ENCODE measurements at places on chromosomes 1 and 21. TPM values are rescaled to one million over a fixed set of nuclear protein-coding genes. Genes with fewer than 3 reads are reported as not detected.

- H3K36me3 ChIP-seq: no peaks in the 10 kb centered on the region
- no peak overlapping the region for H3K27ac ChIP-seq
- DNase-seq: no peak
- no peaks in the 10 kb centered on the region for H3K4me1 ChIP-seq
- H3K27me3 ChIP-seq: no peaks in the 10 kb centered on the region
Measured at GRCh38 chr1:98184856-98185255, 264.0 kb upstream of the DPYD start.

GRCh38 chr1:202587859-202588485, 122.3 kb downstream of the SYT2 start:
- H3K27ac ChIP-seq: no peak overlapping the region
- no peaks in the 10 kb centered on the region for H3K36me3 ChIP-seq
- DNase-seq: no peak
- no peak overlapping the region for H3K4me3 ChIP-seq
- no peaks in the 10 kb centered on the region for H3K4me1 ChIP-seq

DNA sequence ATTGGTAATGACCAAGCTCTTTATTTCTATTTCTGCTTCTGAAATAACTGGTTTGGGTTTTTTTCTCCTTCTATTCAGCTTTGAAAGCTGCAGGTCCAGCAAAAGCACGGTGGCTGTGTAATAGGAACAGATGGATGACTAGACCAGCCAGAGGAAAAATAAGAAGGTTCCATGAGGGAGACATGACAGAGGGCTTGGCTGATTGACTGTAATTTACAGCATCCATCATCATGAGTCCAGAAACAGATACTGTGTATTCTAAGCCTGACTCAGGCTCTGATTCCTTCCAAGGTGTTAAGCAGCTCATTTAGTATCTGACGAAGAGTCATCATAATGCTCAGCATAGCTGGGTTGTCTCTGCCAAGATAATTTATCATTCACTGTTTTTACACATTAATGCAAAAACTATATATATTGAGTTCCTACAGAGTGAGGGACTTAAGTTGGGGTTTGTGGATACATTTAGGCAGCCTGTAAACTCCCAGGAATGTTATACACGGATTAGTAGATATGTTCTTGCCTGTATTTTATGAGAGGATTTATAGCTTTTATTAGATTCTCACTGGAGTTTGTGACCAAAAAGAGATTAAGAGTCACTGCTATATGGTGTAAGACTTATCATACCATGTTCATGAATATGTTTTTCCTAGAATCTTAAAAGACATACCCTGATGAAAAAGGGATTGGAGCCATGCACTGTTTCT, 72.6 kb downstream of the SGIP1 start:
- H3K27ac ChIP-seq: no peak overlapping the region
- H3K4me1 ChIP-seq: no peaks in the 10 kb centered on the region
- no peak for DNase-seq
- H3K27me3 ChIP-seq: peaks cover 8% of the 10 kb centered on the region
- H3K4me3 ChIP-seq: no peak overlapping the region

- no peaks in the 10 kb centered on the region for H3K27me3 ChIP-seq
- H3K4me1 ChIP-seq: peaks cover 23% of the 10 kb centered on the region
- H3K4me3 ChIP-seq: no peak overlapping the region
- peak overlapping the region; percentile 74 for H3K27ac ChIP-seq
Measured at GRCh38 chr1:206496131-206496793, 11.1 kb upstream of the RASSF5 start.

GRCh38 chr1:18934205-18935000, 22.1 kb downstream of the IFFO2 start:
- no peaks in the 10 kb centered on the region for H3K36me3 ChIP-seq
- peak overlapping the region; percentile 70 for H3K27ac ChIP-seq
- H3K4me1 ChIP-seq: peaks cover 57% of the 10 kb centered on the region
- H3K27me3 ChIP-seq: no peaks in the 10 kb centered on the region
- DNase-seq: no peak

DNA sequence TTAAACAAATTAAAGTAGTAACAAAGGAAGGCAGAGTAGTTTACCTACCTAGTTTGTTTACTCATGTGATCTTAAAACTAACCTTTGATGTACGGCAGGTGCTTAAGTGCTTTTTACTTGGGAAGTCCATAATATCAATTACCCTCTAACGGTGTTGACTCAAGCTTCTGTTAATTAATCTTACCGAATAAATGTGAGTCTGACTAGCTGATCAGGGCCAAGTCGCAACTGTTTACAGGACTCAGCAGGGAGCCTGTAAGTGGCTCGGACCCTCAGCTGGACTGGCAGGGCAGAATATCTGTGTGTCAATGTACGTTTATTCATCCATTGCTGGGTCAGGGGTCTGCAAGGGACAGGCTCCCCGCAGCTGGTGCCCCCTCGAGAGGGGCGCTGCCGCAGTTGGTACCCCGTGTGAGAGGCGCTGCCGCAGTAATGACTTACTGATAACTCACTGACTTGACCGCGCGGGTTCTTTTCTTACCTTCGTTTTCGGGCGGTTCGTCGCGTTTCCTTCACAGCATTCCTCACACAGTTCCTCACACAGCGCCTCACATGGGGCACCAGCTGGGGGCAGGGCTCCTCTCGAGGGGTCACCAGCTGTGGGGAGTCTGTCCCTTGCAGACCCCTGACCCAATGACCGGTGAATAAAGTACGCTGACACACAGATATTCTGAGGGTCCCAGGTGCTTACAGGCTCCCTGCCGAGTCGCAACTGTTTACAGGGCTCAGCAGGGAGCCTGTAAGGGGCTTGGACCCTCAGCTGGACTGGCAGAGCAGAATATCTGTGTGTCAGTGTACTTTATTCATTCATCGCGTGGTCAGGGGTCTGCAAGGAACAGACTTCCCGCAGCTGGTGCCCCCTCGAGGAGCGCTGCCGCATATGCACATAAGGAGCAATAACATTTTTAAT, 3.0 kb downstream of the FMO1 start:
- peak overlapping the region; percentile 80 for H3K4me3 ChIP-seq
- peaks cover 57% of the 10 kb centered on the region for H3K27me3 ChIP-seq
- H3K4me1 ChIP-seq: peaks cover 8% of the 10 kb centered on the region

- no peak overlapping the region for H3K27ac ChIP-seq
- no peak for DNase-seq
- peaks cover 8% of the 10 kb centered on the region for H3K4me1 ChIP-seq
- H3K4me3 ChIP-seq: no peak overlapping the region
- no peaks in the 10 kb centered on the region for H3K36me3 ChIP-seq
Measured at GRCh38 chr1:182175361-182175931, 113.9 kb upstream of the ZNF648 start.

GRCh38 chr21:43369124-43369523, 57.8 kb downstream of the SIK1 start:
- no peaks in the 10 kb centered on the region for H3K27me3 ChIP-seq
- H3K4me1 ChIP-seq: no peaks in the 10 kb centered on the region
- no peak overlapping the region for H3K4me3 ChIP-seq
- no peak overlapping the region for H3K27ac ChIP-seq
- no peak for DNase-seq

FMN2 gene
- not detected for total RNA-seq

DNA sequence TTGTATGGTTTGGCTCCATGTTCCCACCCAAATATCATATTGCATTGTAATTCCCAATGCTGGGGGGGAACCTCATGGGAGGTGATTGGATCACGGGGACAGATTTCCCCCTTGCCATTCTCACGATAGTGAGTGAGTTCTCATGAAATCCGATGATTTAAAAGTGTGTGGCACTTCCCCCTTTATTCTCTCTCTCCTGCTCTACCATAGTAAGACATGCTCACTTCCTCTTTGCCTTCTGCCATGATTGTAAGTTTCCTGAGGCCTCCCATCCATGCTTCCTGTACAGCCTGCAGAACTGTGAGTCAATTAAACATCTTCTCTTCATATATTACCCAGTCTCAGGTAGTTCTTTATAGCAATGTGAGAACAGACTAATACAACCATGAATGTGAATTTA, 211.6 kb upstream of the NR5A2 start:
- H3K27ac ChIP-seq: no peak overlapping the region
- H3K36me3 ChIP-seq: no peaks in the 10 kb centered on the region
- no peak for DNase-seq

DNA sequence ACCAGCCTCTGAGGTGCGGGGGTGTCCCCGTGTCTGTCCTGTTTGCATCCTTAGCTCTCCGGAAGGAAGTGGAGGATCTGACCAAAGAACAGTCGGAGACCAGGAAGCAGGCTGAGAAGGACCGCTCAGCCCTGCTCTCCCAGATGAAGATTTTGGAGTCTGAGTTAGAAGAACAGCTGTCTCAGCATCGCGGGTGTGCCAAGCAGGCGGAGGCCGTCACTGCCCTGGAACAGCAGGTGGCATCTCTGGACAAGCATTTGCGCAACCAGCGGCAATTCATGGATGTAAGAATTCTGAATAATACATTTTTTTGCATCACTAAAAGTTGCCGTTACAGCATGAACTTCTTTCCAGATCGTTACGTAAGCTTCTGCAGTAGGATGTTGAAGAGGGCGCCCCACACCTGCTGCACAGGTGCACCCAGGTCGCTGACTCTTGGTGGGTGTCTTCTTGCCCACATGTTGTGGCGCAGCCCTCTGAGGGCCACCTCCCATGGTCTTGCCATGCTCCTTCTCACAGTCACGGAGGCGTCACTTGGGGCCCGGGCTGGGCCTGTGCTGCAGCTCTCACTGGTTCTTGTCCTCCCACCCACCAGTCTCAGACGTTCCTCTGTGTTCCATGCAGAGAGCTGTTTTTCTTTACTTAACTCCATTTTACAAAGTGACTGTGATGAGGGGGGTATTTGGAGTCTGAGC, 61.3 kb upstream of the DIP2A start:
- H3K4me3 ChIP-seq: no peak overlapping the region
- DNase-seq: no peak
- no peaks in the 10 kb centered on the region for H3K27me3 ChIP-seq

HTR6 gene
- not detected for total RNA-seq

MROH9 gene
- total RNA-seq: not detected

DNA sequence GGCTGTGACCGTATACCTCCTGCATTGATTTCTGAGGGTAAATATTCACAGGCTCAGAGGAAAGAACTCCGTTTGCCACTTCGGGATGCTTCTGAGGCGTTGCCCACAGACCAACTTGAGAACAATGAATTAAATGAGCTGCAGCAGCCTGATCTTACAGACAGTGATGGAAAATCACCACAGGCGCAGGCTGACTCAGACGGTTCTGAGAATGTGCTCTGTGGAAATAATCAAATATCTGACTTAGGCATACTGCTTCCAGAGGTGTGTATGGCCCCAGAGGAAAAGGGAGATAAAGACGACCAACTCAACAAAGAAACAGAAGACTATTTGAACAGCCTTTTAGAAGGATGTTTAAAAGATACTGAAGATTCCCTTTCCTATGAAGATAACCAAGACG, 76.7 kb upstream of the SCCPDH start:
- H3K36me3 ChIP-seq: peaks cover 33% of the 10 kb centered on the region
- no peak overlapping the region for H3K4me3 ChIP-seq
- DNase-seq: no peak
- peaks cover 13% of the 10 kb centered on the region for H3K4me1 ChIP-seq
